Suppressor macrophage treated with lipopolysaccharide for 4 hours (primary cell): ENCODE measurements at places on chromosomes 1 and 21.
A peak's percentile ranks its signal among the peaks of the same experiment; 100 is the strongest.

DNA sequence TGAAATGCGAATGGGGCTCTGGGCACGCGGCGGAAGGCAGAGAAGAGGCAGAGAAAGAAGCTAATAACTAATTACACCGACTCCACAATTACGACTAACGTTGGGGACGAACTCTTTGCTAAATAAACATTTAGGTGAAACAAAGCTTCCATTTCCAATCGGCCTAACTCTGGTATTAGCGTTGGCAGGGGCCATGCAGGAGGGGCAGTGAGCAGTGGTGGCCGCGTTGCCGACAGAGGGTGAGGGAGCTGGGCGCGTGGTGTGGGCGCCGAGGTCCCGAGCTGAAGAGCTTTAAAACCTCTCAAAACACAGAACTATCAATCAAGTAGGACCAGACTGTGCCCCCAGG is 553 bp upstream of the NDUFV3 start:
- no peak for DNase-seq

GRCh38 chr1:15370781-15371520 is 38.7 kb upstream of the EFHD2 start:
- no peak for DNase-seq

GRCh38 chr1:99236756-99237155 is 27.5 kb upstream of the PLPPR4 start:
- peak; percentile 32 for DNase-seq

DNA sequence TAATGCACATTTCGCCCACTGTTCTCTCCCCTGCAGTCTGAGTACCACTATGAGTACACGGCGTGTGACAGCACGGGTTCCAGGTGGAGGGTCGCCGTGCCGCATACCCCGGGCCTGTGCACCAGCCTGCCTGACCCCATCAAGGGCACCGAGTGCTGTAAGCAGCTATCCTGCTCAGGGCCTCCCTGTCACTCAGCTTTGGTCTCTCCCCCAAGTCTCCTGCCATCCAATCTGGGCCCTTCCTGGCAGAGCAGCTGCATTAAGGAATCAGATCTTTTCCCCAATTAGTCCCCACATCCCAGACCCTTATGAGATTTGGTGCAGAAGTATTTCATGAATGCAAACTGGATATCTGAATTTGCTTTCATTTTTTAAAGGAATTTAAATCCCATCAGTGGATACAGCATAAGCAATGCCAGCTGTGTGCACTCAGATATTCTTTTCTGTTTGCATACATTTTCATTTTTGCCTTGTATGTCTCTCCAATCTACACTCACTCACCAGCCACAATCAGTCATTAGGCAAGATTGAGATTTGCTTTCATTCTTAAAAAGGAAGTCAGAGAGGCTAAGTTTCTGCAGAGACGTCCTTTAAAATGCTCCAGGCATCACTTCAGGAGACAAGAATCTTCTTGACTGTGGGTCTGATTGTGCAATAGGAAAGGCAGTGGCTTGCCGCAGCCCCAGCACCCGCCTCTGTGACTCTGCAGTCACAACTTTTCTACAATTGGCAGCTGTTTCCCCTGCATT is 48.1 kb downstream of the ELAPOR1 start:
- peak; percentile 95 for DNase-seq

DNA sequence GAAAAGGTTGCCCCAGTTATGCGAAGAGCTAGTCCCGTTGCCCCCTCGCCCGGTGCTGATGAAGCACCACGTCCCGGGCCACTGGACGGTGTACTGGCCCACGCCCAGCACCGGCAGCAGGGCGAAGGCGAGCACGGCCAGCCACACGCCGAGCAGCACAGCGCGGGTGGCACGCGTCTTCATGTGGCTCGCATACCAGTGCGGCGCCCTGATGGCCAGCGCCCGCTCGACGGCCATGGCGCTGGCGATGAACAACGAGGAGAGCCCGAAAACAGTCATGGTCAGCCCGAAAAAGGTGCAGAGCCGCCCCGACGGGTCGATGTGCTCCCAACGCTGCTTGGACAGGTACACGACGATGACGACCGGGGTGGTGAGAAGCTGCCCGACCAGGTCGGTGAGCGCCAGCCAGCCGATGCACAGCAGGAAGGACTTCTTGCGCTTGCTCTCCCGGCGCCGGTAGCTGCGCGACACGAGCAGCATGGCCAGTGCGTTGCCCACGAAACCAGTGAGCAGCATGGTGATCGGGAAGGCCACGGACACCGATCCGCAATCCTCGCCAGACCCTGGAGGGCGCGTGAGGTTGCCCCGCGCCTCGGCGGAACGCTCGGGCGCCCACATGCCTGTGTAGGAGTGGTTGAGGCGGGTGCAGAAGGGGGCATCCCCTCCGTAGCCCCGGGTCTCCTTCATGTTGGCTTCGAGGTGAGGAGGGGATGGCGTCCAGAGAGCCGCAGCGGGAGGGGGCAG is 553 bp downstream of the PTGER3 start:
- DNase-seq = peak; percentile 20

DNA sequence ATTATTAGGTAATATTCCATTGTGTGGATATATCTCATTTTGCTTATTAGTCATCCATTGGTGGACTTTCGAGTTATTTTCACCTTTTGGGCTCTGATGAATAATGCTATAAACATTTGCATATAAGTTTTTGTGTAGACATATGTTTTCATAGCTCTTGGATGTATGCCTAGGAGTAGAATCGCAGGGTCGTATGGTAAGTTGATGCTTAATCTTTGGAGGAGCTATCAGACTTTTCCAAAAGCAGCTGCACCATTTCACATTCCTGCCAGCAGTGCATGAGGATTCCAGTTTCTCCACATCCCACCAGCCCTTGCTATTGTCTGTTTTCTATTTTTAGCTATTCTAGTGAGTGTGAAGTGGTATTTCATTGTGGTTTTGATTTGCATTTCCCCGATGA is 120.3 kb upstream of the TMEM51 start:
- no peak for DNase-seq

DNA sequence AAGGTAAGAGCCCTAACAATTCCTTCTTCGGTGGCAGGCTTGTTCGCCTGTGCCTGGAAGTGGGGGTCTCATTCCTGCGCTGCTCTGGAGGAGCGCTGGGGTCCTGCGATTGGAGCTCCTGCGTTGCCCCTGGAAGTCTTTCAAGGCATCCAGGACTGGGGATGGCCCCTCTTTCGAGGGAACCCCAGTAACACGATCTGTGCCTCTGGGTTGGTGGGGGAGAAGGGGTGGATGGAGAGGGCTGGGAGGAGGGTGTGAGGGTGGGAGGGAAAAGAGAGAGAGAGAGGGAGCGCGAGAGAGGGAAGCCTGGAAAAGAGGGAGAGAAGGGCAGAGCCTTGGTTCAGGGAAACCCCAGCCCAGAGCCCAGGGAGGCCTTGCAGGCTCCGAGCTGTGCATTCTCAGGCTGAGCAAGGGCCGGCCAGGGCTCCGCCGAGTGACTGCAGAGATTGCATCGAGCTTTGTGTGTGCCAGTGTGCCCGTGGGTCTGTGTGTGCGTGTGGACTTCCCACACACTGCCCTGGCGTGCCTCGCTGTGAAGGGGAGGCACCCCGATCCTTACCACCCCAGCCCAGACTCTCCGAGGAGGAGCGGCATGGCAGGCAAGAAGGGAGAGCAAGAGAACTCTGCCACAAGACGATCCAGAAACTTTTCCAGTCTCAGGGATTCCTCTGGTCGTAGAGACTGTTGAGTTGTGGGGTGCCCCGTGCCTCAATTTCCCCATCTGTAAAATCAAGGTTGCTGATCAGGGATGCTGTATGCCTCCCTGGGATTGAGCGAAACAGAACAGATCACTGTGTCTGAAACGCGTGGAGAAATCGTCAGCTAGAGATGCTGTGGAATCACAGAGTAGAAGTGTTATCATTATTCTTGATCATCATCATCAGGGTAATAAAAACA is 619 bp downstream of the BCL9 start:
- DNase-seq = no peak

DNA sequence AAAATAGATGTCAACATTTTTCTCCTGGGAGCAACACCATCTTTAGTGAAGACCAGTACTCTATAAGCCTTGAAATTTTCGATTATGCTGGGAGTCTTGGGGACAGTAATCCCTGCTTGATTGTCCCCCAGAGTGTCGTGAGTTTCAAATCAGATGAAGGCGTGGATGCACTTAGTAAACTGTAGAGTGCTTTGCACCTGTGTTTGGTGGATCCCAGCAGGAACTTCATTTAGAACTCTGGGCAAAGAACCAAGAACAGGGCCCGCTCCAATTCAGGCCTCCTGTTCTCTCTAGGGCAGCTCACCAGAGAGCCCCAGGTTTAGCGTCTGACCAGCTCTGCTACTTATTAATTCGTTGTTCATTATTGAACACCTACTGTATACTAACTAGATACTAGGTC is 1.5 kb downstream of the GPX7 start:
- DNase-seq = no peak

- peak; percentile 74 for DNase-seq
Observed at GRCh38 chr1:98323906-98324358, 337.6 kb upstream of the SNX7 start.
